ENCODE measurements at places on chromosomes 1 and 21.

DNA sequence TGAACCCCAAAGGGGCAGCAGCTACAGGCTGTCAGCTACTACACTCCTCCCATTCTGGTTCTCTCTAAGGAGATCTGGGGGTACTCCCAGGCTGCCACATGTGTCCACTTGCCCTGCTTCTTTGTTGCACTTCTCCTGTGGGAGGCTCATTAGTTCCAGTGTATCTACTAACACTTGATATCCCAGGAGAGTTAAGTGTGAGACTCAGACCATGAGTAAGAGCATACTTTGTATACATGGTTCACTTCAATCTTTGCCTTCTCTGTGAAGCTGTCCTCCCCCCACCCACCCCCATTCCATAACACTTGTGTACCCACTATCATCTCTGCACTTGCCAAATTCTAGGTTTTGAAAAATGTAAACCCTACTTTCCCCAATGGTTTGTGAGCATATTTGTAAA lies 34.9 kb upstream of the GADD45A start:
- H3K4me1 ChIP-seq, result no peaks in the 10 kb centered on the region
- peaks cover 7% of the 10 kb centered on the region for H3K27me3 ChIP-seq
- no peak overlapping the region for H3K27ac ChIP-seq
- no peak overlapping the region for H3K4me3 ChIP-seq
- DNase-seq, result no peak

GRCh38 chr1:200751717-200752116 lies 13.0 kb downstream of the CAMSAP2 start:
- H3K4me1 ChIP-seq, result peaks cover 4% of the 10 kb centered on the region
- H3K4me3 ChIP-seq, result no peak overlapping the region
- H3K27me3 ChIP-seq, result no peaks in the 10 kb centered on the region
- H3K27ac ChIP-seq, result no peak overlapping the region
- H3K36me3 ChIP-seq, result no peaks in the 10 kb centered on the region

GRCh38 chr1:64006276-64007051 lies 197.0 kb upstream of the UBE2U start:
- H3K27ac ChIP-seq, result no peak overlapping the region
- H3K27me3 ChIP-seq, result peaks cover 5% of the 10 kb centered on the region
- peaks cover 5% of the 10 kb centered on the region for H3K4me1 ChIP-seq
- H3K36me3 ChIP-seq, result no peaks in the 10 kb centered on the region
- H3K4me3 ChIP-seq, result no peak overlapping the region

DNA sequence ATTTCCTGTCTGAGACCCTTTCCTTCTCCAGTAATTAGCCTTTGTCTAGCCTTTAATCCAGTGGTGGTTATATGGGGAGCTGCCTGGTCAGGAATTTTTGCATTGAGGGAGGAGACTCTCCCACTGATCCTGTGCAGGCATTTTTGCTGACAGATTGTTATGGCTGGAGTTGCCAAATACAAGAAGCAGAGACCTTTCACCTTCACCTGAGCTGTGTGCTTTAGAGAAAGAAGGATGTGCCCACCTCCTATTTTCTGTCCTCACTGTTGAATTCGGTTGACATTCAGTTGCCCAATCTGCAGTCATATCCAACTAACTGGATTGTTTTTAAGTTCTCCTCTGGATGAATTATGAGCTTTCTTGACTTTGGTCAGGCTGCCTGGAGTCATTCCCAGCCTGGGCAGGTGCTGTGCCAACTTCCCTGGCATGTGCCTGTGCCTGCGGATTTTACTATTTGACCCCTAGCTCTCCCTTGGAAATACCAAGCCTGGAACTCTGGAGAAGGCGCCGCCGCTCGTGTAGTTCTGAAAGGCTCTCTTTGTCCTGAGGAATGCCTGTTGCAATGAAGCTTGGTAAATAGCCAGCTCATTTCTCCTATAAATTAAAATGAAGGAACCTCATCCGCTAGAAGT lies 143.9 kb downstream of the NOS1AP start:
- no peak overlapping the region for H3K27ac ChIP-seq
- DNase-seq, result no peak
- no peaks in the 10 kb centered on the region for H3K36me3 ChIP-seq
- peaks cover 10% of the 10 kb centered on the region for H3K27me3 ChIP-seq
- no peak overlapping the region for H3K4me3 ChIP-seq

GRCh38 chr1:18110968-18111367 lies 3.4 kb downstream of the IGSF21 start:
- H3K4me3 ChIP-seq, result no peak overlapping the region
- H3K27ac ChIP-seq, result no peak overlapping the region

DNA sequence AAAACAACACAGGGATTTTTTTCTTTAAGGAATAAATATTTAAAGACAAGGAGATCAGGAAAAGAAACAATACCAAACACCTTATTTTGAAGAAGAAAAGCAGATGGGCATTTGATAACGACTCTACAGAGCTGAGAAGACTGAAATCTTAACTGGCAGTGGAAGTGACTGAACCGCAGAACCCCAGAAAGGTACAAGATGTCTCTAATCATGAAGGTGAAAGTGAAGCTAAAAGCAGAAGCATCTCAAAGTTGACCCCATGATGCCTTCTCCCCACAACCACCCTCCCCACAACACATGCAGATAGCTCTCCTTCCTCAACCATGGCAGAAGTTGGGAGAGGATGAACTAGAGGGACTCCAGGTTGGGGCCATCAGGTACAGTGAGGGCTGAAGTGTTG lies 129.6 kb downstream of the ZNF648 start:
- H3K36me3 ChIP-seq, result no peaks in the 10 kb centered on the region
- no peak overlapping the region for H3K27ac ChIP-seq
- H3K4me3 ChIP-seq, result no peak overlapping the region
- H3K27me3 ChIP-seq, result peaks cover 4% of the 10 kb centered on the region
- H3K4me1 ChIP-seq, result no peaks in the 10 kb centered on the region

DNA sequence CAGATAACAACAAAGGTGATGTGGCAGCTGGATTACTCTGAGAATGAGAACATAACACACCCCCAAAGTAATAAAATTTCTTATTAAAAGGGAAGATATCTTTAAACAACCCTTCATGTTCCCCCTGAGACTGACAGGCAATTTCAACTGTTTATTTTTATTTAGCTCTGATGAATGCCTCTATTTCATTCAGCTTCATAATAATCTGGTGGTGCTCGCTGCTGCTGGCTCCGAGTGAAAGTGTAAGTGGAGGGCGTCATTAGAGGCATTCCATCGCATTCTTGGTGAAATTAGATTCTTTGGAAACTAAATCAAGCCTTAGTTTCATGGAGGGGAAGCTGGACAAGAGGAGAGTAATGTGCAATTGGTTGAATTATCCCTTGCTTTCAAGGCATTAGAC lies 128.9 kb downstream of the GRIK1 start:
- DNase-seq, result no peak
- no peaks in the 10 kb centered on the region for H3K27me3 ChIP-seq
- H3K4me3 ChIP-seq, result no peak overlapping the region
- H3K4me1 ChIP-seq, result no peaks in the 10 kb centered on the region

GRCh38 chr1:234613128-234613875 lies 3.3 kb upstream of the IRF2BP2 start:
- no peaks in the 10 kb centered on the region for H3K27me3 ChIP-seq
- H3K27ac ChIP-seq, result peak overlapping the region; percentile 100
- peaks cover 1% of the 10 kb centered on the region for H3K36me3 ChIP-seq
- no peak for DNase-seq
- H3K4me3 ChIP-seq, result peak overlapping the region; percentile 77

GRCh38 chr1:180210008-180210620 lies 19.9 kb upstream of the LHX4 start:
- no peak overlapping the region for H3K27ac ChIP-seq
- no peaks in the 10 kb centered on the region for H3K36me3 ChIP-seq
- H3K27me3 ChIP-seq, result peaks cover 41% of the 10 kb centered on the region

- H3K4me3 ChIP-seq, result no peak overlapping the region
- H3K27me3 ChIP-seq, result peaks cover 29% of the 10 kb centered on the region
- H3K4me1 ChIP-seq, result no peaks in the 10 kb centered on the region
- H3K27ac ChIP-seq, result no peak overlapping the region
- no peaks in the 10 kb centered on the region for H3K36me3 ChIP-seq
Observed at GRCh38 chr1:205998457-205999241, 4.5 kb downstream of the RAB7B start.

DNA sequence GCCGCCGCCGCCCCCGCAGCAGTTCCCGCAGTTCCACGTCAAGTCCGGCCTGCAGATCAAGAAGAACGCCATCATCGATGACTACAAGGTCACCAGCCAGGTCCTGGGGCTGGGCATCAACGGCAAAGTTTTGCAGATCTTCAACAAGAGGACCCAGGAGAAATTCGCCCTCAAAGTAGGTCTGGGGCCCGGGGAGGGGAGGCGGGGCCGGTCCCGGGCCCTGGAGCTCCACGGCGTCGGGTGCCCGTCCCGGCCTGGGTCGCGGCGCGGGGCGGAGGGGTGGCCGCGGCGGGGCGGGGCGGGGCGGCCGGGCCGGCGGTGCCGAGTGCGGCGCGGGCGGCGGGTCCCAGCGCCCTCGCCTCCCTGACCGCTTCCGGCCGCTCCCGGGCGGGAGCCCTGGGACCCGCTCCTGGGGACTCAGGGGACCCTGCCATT lies 646 bp downstream of the MAPKAPK2 start:
- peaks cover 30% of the 10 kb centered on the region for H3K27me3 ChIP-seq
- peak overlapping the region; percentile 99 for H3K4me3 ChIP-seq
- H3K4me1 ChIP-seq, result peaks cover 35% of the 10 kb centered on the region
- peaks cover 3% of the 10 kb centered on the region for H3K36me3 ChIP-seq
- peak overlapping the region; percentile 99 for H3K27ac ChIP-seq

All from activated naive CD4-positive, alpha-beta T cell treated with anti-CD3 and anti-CD28 coated beads, Interleukin-2, amount 10 ng/mL, durations not matched to agents 7 days and 5 days (primary cell).